Adrenal gland (tissue), 19 donors: ENCODE measurements at places on chromosomes 1 and 21.

- no peak overlapping the region for H3K4me3 ChIP-seq
- H3K36me3 ChIP-seq, result no peaks in the 10 kb centered on the region
- no peak overlapping the region for H3K27ac ChIP-seq
- no peaks in the 10 kb centered on the region for H3K4me1 ChIP-seq
Observed at GRCh38 chr1:187551061-187551460, 722.3 kb downstream of the PLA2G4A start.

DNA sequence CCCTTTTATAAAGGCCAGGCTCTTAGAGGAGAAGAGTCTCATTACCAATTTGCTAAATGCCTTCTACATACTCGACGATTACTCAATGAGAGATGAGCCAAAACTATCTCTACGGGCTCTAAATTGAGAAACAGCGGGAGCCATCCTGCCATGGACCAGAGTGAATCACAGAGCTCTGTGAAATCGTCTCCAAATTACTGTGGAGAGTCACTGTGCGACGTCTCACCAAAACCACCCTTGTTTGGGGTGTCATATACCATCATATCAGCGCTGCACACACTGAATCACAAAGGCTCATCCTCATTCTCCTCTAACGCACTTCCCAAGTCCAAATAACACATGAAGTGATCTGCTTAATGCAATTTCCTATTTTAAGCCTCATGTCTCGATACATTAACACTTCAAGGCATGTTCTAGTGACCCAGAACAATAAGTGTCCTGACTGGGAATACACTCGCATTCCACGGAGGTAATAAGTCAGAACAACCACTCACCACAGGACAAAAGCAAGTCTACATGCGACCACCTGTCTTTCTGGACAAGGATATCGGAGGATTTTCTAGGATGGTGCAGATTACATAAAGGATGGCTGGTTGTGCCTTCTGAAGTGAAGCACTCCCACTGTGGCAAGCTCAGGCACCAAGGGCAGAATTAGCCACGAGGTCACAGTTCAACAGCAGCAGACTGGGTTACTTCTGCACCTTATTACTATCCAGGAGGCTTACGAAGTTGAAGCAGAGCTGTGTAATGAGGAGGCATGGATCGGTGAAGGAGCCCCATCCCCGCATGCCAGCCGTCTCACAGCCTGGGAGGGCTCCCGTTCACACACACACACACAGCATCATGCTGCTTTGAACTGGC lies 44.3 kb downstream of the NID1 start:
- H3K27me3 ChIP-seq, result no peaks in the 10 kb centered on the region
- H3K27ac ChIP-seq, result peak overlapping the region; percentile 30
- no peak for DNase-seq
- H3K4me3 ChIP-seq, result no peak overlapping the region
- H3K36me3 ChIP-seq, result no peaks in the 10 kb centered on the region

DNA sequence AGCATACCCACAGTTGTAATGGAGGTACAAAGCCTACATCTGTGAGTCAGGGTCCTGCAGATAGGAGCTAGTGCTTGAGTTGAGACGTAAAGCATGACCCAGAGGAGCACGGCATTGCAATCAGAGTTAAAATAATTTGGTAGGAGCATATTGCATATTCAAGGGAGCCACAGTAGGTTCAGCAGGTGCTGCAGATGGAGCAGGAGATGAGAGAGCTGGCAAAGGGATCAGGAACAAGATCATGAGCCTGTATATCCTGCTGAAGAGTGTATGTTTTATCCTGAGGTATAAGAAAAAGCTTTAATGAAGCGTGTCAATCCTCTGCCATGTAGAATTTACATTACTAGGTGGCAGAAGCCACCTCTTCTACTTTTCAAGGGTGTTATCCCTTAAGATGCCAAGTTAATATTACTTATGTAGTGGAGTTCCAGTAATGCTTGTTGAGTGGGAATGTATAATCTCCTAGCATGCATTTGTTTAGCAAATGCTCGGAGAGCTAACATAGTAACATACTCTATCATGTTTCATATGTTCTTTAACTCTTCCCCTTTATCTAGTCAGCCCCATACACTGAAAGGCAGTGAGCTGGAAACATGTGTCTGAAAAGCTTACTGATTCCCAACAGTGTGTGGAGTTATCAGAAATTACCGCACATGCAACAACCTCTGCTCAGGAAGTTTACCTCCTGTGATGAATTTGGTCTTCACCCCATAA lies 300.3 kb downstream of the GRIK1 start:
- H3K27ac ChIP-seq, result no peak overlapping the region
- DNase-seq, result no peak
- no peaks in the 10 kb centered on the region for H3K27me3 ChIP-seq
- H3K36me3 ChIP-seq, result no peaks in the 10 kb centered on the region
- no peaks in the 10 kb centered on the region for H3K4me1 ChIP-seq

DNA sequence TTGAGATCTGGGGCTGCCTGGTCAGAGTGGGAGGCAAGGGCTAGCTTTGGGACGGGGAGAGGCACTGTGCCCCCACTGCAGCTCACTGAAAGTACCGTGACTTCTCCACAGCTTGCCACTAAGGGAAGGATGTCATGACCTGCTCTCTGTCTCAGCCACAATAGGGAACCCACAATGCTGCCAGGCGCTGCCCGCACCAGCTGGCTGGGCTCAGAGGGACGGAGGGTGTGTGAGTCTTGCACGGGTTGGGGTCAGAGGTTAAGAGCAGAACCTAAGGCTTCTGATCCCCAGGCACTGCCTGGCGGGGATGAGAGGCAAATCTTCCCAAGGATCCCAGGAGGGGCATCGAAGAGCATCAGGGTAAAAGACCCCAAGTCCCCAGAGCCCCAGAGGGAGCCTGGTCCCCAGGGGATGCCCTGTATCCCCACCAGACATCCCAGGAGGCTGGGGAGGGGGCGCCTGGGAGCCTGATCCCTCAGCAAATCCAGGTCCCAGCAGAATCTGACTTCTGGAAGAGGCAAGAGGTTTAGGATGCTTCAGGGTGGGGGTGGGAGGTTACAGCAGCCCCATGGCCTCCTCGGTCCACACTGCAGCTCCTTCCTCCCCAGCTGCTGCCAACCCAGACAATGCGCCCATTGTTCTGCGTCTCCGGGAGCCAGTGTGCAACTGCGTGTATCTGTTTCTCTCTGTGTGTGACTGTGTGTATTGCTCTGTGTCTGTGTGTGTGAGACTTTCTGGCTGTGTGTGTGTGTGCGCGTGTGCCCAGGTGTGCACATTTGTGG lies 2.0 kb upstream of the MARCKSL1 start:
- H3K4me3 ChIP-seq, result no peak overlapping the region
- H3K36me3 ChIP-seq, result no peaks in the 10 kb centered on the region
- no peak for DNase-seq
- H3K27me3 ChIP-seq, result no peaks in the 10 kb centered on the region
- peaks cover 6% of the 10 kb centered on the region for H3K4me1 ChIP-seq

DNA sequence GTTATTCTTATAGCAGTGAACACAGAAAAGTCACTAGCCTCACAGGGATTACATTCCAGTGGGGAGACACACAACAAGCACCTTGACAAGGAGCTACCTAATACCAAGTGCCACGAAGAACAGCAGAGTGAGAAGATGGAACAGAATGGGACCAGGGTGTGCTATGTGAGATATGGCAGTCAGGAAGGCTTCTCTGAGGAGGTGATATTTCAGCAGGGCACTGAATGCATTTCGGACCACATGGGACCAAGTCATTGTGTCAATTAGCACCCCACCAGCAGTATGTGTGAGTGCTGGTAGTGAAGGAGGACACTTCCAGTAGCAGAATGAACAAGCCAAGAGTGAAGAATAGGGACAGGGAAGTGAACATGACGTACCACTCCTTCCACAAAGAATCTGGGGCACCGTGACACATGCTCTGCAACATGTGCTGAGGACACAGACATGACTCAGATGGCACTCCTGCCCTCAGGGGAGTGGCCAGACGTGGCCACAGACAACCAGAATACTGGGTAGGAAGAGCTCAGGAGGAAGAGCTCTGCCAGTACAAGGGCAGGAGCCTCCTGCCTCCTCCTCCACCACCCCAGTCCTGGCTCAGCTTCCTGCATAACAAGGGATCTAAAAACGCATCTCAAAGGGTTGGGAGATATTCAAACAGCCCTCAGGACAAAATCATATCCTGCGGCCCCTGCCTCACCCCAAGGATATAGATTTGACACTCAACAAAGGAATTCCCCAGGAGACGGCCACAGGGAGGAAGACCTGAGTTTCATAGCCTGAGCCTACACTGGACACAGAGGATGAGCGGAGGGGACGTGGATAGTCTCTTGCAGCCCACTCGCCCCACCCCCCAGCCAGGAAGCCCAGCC lies 102.5 kb downstream of the TRABD2B start:
- no peak overlapping the region for H3K4me3 ChIP-seq
- no peak overlapping the region for H3K27ac ChIP-seq
- no peaks in the 10 kb centered on the region for H3K36me3 ChIP-seq

DNA sequence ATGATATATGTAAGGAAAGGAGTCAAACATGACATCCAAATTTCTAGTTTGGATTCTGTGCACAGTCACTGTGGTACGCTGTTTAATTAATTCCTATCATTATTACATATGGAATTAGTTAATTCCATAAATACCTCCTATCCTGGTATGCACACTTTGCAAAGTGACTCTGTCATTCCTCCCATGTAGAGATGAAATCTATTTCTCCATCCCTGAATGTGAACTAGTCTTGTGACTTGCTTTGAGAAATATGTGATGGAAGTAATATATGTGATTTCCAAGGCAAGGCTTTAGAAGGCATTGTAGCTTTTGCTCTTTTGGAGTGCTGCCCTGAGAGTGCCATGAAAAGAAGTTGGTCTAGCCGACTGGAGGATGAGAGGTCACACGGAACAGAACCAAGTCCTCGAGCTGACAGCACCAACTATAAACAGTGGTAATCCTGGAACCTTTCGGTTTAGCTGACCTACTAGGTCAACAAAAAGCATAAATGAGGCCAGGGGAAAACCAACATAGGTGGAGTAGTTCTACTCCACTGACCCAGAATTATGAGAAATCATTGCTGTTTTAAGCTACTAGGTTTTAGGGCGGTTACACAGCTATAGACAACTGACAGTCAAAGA lies 1.5 kb downstream of the SELENOF start:
- no peaks in the 10 kb centered on the region for H3K36me3 ChIP-seq
- DNase-seq, result no peak
- no peak overlapping the region for H3K27ac ChIP-seq
- H3K4me3 ChIP-seq, result no peak overlapping the region

DNA sequence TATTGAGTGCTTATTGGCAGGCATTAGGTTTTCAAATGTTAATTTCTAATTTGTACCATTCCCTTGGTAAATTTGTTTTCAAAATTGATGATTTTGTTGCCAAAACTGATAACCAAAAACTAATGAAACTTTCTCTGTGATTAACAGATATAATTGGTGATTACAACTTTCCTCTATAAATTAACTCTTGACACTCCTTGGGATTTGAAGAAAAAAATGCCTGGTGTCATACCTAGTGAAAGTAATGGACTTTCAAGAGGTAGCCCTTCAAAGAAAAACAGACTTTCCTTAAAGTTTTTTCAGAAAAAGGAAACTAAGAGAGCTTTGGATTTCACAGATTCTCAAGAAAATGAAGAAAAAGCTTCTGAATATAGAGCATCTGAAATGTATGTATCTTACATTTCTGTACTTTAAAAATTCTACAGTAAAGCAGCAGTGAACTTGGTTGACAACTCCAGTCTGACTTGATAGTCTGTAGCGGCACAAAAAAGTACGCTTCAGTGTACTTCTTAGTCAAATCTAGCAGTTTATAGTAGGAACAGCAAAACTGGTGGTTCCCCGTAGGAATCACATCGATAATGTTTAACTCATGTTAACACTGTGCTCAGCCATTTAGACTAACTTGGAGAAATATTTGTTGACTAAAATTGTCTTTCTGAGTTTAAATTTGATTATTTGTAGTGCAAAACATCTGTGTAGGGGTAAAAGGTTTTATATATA lies 3.0 kb downstream of the USP1 start:
- no peak overlapping the region for H3K27ac ChIP-seq
- no peak for DNase-seq
- H3K4me1 ChIP-seq, result peaks cover 40% of the 10 kb centered on the region
- peaks cover 19% of the 10 kb centered on the region for H3K36me3 ChIP-seq

- H3K4me1 ChIP-seq, result peaks cover 44% of the 10 kb centered on the region
- H3K27ac ChIP-seq, result peak overlapping the region; percentile 88
- H3K36me3 ChIP-seq, result no peaks in the 10 kb centered on the region
- no peak overlapping the region for H3K4me3 ChIP-seq
- H3K27me3 ChIP-seq, result no peaks in the 10 kb centered on the region
Observed at GRCh38 chr1:162690672-162691434, 58.6 kb downstream of the DDR2 start.

DNA sequence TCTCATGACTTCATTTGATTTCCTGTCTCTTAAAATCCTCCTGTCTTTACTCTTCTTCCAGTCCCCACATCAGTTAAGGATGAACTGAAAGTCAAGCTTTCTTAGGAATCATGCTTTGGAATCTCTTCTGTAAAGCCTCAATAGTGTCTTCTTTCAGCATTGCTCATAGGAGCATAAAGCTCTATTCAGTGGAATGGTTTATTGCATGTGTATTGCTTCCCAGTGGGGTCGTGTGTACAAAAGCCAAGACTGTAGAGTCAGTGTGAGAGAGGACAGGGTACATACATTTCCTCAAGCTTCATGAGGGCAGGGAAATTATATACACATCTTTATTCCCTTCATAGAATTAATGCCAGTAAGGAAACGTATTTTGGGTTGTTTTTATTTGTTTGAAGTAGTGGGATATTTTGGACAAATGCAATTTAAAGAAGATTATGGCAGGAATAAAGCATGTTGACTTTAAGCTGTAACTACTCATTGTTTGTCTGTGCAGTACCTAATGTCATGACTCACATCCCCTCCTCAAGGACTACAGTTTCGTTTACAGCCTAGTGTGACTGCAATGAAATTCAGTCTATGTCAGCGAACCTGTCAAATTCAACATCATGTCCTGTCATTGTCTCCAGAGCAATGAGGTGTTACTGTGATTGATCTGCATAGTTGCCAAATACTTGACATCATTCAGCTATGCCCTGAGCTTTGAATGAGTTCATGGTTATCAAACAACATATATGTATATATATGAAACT lies 2164.2 kb downstream of the NCAM2 start:
- DNase-seq, result no peak
- H3K4me3 ChIP-seq, result no peak overlapping the region
- H3K36me3 ChIP-seq, result no peaks in the 10 kb centered on the region
- no peak overlapping the region for H3K27ac ChIP-seq
- H3K27me3 ChIP-seq, result no peaks in the 10 kb centered on the region

DNA sequence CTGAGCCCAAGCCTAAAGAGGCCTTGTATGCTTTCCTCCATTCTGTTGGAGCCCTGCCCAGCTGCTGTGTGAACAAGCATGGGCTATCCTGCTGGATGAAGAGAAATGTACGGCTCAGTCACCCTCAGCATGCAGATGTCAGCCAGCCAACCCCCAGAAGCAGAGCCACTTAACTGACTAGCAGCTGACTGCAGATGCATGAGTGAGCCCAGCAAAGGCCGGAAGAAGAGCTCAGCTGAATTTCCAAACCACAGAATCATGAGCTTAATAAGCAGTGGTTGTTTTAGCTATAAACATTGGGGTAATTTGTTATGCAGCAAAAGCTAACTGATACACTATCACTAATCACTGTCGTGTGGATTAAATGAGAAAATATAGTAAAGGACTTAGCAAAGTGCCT lies 39.0 kb downstream of the FOXO6 start:
- H3K27ac ChIP-seq, result no peak overlapping the region
- no peaks in the 10 kb centered on the region for H3K4me1 ChIP-seq
- H3K36me3 ChIP-seq, result no peaks in the 10 kb centered on the region
- peaks cover 5% of the 10 kb centered on the region for H3K27me3 ChIP-seq
- H3K4me3 ChIP-seq, result no peak overlapping the region

GRCh38 chr1:150875197-150876118 lies 941 bp downstream of the ARNT start:
- H3K4me3 ChIP-seq, result peak overlapping the region; percentile 77
- H3K4me1 ChIP-seq, result peaks cover 14% of the 10 kb centered on the region
- peak; percentile 26 for DNase-seq
- no peaks in the 10 kb centered on the region for H3K36me3 ChIP-seq
- H3K27ac ChIP-seq, result peak overlapping the region; percentile 90
